ENCODE measurements at places on chromosomes 1 and 21.

DNA sequence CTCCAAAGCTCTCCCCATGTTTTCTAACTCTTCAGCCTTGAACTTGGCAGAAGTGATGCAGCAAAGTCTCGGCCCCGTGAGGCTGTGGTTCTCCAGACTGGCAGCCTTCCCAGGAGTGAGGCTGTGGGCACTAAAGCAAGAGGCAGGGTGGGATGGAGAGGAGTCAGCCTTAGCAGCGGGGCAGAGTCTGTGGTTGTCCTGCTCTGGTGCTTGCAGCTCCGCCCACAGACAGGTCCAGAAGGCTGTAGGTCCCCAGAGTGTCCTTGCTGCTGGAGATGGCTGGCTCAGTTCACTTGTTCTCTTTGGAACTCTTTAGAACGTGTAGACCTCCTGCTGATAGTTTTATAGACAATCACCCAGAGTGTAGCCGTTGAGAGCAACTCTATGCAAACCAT, 142.6 kb downstream of the AJAP1 start:
- DNase-seq: no peak

DNA sequence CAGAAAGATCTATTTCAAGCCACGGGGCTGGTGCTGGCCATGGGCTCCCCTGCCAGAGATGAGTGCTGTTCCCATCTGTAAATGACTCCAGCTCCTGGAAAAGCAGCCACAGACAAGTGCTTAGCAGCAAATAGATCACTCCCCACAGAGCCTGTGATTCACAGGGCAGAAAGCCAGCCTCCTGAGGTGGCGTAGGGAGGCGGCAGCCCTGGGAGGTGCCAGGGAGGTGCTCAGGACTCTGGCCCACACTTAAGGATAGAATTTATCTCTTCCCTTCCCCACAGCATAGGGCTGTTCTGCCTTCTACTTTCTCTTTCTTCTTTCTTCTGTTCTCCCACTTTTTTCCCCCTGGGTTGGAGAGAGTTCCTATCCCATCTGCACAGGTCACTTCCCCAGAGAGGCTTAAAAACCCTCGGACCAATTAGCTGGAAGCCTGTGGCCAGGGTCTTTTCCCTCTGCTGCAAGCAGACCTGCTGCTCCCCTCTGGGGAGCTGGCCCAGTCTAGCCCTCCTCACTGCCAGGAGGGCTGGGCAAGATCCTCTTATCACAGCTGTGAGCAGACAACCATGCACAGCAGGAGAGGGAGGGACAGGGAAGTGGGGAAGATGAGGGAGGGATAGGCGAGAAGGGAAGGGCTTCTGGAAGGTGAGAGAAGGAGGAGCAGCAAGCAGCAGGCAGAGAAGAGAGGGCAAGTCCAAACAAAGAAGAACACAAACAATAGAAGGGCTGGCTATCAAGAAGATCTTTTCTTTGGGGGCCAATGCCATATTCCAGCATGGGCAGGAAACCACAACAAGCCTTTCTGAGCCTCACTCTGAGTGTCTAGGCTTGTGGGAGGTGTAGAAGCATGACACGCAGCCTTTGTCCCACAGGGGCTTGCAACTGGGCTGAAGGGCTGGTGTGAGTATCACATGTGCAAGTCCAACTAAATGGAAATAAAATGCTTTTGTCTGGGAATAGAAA, 41.0 kb downstream of the KCND3 start:
- DNase-seq: peak; percentile 89

GRCh38 chr1:33255347-33256220, 708 bp upstream of the ZNF362 start:
- DNase-seq: no peak

GRCh38 chr1:17306407-17306806, 1.6 kb upstream of the PADI4 start:
- no peak for DNase-seq

GRCh38 chr1:44643721-44644334, 30.5 kb downstream of the TMEM53 start:
- DNase-seq: no peak

- no peak for DNase-seq
These were observed 96.3 kb upstream of the ACTL8 start for GRCh38 chr1:17658837-17659236.

DNA sequence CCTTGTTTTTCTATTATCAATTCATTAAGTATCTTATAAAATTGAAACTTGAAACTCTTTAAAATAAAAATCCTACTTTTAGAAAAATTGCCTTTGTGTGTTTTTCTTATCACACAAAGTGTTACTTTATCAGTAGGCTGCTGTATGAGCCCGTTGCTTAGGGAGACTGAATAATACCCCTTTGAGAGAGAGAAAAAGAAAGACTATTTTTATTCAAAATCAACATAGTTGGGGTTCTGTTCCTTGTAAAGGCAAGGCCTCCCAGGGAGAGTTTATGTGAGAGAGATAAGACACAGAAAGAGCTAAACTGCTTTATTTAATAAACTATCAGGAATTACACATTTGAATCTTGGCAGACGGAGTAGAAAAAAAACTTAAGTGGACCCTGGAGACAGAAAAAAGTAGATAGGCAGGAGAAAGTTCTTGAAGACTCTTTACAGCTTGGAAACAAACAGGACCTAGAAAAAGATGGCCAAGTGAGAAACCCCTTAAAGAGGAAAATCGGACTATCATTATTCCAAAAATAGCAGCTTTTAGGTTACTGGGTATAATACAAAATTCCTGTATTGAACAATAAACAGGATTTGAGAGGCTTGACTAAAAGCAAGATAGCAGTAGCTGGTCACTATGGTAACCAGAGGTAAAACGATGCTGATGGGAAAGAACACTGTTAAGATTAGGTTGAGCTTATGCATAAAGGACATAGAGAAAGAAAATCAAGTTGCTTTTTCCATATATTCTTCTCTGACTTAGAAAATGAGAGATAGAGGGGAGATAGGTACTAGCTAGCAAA, 170.9 kb downstream of the LRRC7 start:
- DNase-seq: no peak

DNA sequence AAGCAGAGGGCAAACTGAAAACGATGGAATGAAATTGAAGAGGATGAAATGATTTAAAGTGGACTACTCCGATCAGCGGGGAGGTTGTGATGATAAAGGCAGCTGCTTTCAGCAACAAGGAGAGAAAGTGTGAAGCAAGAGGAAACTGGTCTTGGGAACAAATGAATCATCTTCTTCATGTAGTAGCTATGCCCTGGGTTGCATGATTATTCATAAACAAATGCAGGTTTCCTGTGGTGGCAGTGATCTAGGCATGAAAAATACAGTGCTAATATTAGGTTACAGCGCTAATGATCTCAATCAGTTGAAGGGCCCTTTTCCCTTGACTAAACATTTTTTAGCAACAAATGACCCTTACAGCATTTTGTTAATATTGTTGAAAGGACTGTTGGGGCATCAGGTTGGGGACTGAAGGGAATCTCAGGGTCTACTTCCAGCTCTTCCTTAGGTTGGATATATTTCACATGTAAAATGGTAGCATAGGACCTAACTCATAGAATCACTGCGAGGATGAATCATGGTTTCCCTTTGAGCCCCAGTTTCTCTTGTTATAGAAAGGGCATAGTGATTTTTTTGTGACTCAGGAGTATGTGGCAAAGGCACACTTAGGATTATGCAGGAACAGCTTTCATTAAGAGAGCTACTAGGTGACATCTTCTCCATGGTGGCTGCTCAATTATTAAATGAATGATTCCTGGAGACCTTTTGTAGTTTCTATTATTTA, 1.9 kb upstream of the ZFYVE9 start:
- DNase-seq: no peak

GRCh38 chr1:184418652-184419349, 32.0 kb downstream of the C1orf21 start:
- no peak for DNase-seq

GRCh38 chr1:8797216-8797615, 20.2 kb downstream of the RERE start:
- no peak for DNase-seq

GRCh38 chr1:239221656-239222055, 164.7 kb upstream of the CHRM3 start:
- no peak for DNase-seq

DNA sequence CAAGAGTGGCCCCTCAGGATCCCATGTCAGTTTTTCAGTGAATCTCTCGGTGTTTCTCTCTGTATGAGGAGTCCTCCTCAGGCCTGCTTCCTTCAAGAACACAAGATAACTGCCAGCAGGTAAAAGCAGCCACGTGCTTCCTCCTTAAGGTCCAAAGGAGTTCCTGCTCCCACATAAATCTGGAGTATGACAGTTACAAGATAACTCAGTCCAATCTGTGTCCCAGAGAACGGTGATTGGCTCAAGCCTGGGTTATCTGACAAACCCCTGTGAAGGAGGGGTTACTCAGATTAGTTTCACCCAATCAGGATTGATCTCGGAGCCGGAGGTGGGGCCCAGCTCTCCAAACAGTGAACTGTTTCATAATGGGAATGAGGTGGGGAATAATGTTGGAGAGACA, 5.8 kb upstream of the ANKRD13C start:
- no peak for DNase-seq

- peak; percentile 64 for DNase-seq
These were observed 19.9 kb downstream of the FOXO6 start for GRCh38 chr1:41380979-41381691.

- peak; percentile 89 for DNase-seq
These were observed 4.8 kb downstream of the NTNG1 start for GRCh38 chr1:107145637-107146036.
